ENCODE measurements at places on chromosomes 2 and 18. TPM values are rescaled to one million over a fixed set of nuclear protein-coding genes. Genes with fewer than 3 reads are reported as not detected.

Gene PSTPIP2
- polyA plus RNA-seq = 2.2 TPM

Gene GAL3ST2
- 0.21 TPM for polyA plus RNA-seq

Gene RASGRP3
- polyA plus RNA-seq = 42.6 TPM

Gene EGR4
- polyA plus RNA-seq = not detected

Data from muscle of arm (tissue), 14 donors.